ENCODE measurements at places on chromosomes 7 and 10.
A peak's percentile ranks its signal among the peaks of the same experiment; 100 is the strongest.

DNA sequence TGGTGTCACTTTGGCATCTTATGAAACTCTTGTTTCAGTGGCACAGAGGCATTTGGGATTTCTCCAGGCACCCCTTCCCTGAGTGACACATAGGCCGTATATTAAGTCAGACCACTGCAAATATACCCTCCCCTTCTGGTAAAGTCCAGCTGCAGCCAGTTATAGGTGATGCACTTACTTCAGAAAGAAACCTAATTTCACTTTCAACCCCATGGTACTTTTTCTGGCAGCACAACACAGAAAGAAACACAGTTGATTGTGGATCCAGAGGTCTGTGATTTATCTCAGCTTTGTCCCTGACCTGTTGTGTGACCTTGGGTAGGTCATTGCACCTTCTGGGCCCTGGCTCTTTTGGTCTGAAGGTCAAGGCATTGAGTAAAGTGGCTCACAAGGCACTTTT lies 173.2 kb downstream of the BUB3 start:
- no peak for DNase-seq

- no peak for DNase-seq
Measured at GRCh38 chr7:149355390-149356048, 93.5 kb downstream of the ZNF783 start.

- DNase-seq, result peak; percentile 23
Measured at GRCh38 chr7:8217200-8218068, 44.5 kb downstream of the ICA1 start.

- no peak for DNase-seq
Measured at GRCh38 chr7:98212532-98213041, 1.3 kb downstream of the BHLHA15 start.

GRCh38 chr10:79496896-79497295 lies 15.4 kb upstream of the EIF5AL1 start:
- DNase-seq, result no peak

GRCh38 chr10:93598157-93598556 lies 2.9 kb downstream of the RBP4 start:
- DNase-seq, result no peak

DNA sequence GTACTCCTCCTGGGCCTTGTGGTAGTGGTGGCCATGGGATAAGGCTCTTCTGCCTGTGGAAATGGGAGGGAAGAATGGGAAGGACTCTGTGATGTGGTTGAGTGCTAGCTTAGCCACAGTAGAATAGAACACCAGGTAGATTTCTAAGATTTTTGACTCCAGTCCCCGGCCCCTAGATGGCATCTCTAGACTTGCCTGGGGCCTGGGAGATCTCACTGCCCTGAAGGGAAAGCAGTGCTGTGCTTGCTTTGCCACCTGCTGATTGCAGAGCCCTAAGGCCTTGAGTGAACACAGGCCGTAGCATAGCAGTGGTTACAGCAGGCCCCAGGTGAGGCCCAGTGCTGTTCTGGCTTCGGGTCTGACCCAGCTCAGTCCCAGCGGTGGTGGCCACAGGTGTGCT lies 252.0 kb downstream of the TCF7L2 start:
- no peak for DNase-seq

DNA sequence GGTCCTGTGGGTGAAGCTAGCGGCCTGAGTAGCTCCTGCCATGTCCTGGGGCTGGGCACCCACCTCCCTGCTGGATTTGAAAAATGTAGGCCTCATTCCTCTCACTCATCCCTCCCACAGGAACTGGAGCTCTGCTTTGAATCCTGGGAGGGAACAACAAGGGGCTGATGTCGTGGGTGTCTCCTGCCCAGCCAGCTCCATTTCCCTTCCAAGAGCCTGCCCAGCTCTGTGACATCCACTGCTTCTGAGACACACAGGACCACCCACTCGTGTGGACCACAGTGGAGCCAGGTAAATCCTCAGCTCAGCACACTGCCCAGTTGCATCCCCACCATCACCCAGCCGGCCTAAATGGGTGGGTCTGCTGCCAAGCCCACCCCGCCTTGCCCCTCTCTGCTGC lies 579.2 kb downstream of the GRID1 start:
- no peak for DNase-seq

- DNase-seq, result no peak
Measured at GRCh38 chr10:120098232-120098930, 205.9 kb downstream of the SEC23IP start.

DNA sequence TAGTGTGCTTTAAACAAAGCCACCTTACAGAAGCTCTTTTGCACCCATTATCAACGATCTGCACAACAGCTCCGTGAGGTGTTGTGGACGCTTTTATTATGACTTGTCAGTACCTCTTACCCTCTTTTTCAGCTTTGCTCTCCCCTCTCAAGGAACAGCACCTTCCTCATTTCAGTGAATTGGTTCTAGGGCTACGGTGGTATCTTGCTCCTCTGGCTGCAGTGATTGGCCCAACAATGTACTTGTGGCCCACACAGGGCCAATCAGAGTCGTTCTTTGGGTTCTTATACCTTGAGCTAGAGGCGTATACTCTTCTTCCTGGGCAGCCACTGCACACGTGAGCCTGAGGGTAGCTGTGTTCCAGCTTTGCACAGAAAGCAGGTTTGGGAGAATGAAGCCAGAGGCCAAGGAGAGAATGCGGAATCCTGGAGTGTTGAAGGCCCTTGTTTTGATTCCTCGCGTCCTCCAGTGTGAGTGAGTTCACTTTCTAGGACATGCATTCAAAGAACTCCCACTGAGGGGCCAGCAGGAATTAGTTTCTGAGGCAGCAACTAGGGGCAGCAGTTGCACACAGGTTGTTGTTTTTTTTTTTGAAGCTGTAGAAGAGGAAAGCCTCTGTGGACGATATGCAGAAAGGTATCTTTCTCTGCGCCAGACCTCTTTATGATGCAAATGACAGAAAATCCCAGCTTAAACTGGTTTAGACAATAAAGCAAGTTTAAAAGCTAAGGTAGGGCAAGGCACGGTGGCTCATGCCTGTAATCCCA lies 49.8 kb upstream of the PDZD8 start:
- no peak for DNase-seq

DNA sequence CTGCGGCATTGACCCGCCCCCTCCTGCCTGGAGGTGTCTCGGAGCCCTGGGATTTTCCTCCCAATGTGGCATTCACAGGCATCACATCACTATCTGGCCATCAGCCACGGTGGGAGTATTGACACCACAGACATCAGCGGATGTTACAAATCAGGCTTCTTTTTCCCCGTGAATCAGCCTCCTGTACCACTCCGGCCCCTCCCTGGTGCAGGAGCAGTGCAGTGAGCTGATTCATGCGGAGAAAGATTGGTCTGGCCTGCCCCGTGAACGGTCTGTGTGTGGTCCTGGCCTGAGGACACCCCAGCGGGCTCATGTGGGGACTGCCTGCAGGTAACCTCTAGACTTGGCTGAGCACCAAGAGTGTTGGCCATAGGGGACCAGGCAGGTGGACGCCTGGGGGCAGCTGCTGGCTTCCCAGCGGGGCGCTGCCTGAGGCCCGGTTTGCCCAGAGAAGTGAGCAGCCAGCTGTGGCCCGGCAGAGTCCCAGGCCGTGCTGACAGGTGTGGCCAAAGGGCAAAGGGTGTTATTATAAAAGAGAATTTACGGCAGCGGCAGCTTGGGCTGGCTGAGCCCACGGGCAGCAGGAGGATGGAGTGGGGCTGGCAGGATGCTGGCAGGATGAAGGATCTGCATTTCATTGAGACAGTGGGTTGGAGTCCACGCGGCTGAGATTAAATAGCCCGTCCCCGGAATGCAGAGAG lies 32.1 kb upstream of the GNA12 start:
- no peak for DNase-seq

GRCh38 chr7:51312951-51313737 lies 3.5 kb downstream of the COBL start:
- no peak for DNase-seq

DNA sequence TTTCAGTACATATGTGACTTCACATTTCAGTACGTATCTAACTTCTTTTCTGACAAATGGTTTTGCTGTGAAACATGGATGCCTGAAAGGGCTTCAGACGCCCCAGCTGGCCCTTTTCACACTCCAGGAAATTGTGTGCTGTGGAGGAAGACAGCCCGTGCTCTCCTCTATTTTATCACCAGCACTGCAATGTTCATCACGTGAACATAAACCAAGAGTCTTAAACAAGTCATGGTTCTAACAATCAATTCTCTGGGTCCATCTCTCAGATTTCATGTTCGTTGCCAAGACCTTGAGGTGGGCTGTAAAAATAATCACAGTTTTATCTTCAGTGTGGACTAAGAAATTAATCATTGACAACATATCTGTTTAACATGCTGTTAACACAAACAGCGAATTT lies 141.2 kb downstream of the WDR37 start:
- DNase-seq, result no peak

DNA sequence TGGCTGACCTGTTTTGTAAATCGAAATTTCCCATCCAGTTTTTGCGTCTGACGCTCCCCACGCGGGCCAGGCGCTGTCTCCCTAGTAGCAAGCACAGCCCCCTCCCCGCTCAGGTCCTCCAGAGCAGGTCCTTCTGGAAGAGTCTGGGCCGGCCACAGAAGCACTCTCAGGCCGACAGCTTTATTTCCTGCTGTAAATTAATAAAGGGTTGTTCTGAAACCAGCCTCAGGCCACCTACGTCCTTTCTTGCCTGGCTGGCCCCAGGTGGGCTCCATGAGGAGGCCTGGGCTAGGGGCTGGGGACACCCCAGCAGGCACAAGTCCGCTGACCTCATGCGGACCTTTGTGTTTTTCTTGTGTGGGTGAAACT lies 35.2 kb downstream of the CAMK2B start:
- DNase-seq, result no peak

DNA sequence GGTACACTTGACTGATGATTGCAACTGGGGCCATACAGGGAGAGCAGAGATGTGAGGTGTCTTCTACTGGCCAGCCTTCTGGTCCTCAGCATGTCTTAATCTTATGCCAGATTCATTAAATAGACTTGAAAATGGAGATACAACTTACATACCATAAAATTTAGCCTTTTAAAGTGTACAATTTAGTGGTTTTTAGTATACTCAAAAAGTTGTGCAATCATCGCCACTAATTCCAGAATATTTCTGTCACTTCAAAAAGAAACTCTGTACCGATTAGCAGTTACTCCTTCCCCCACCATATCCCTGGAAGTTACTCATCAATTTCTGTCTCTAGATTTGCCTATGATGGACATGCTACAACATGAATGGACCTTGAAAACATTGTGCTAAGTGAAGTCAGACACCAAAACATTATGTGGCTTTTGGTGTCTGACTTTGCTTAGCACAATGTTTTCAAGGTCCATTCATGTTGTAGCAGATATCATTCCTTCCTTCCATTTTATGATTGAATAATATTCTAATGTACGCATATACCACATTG lies 53.0 kb downstream of the SH2D4B start:
- no peak for DNase-seq

DNA sequence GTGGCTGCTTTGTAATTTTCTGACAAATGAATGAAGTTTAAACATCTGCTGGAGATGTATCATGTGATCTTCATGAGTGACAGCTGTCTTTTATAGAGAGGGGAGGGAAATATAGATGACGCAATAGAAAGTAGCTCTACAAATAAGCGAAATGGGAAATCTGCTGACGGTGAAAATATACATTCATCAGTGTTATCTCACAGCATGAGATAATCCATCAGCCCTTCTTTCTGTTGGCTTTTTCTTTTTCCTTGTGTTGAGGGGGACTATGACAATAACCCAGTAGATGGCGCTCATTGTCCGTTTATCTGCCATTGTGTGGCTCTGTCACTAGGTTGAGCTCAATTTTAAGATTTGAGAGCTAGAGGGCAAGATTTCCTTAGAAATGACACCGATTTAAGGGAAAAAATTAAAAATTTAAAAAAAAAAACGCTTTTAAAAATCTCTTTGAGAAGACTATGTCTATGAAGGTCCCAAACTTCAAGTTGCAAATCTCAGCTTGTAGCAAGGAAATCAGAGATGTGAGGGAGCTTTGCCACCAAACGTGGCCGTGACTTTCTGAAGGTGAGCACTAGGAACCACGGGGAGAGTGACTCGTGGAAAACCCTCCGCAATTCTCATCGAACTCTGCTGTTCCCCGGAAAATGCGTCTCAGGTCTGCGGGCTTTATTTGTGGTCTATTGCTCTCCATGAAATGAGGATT lies 114.6 kb upstream of the SFMBT2 start:
- no peak for DNase-seq

GRCh38 chr7:133853706-133854276 lies 273.3 kb upstream of the LRGUK start:
- peak; percentile 52 for DNase-seq

- no peak for DNase-seq
Measured at GRCh38 chr7:72182036-72182435, 230.1 kb downstream of the CALN1 start.

DNA sequence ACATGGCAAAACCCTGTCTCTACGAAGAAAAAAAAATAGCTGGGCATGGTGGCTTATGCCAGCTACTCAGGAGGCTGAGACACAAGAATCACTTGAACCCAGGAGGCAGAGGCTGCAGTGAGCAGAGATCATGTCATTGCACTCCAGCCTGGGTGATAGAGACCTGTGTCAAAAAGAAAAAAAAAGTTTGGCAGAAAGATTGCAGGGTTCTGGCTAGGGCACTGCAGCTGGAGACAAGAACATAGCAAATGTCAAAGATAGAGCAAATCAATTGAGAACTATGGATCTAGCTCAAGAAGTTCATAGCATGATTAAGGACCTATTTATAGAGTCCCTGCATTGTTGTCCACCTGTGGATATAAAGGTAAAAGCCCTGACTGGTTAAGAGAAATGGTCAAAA lies 79.5 kb downstream of the CACNA2D1 start:
- no peak for DNase-seq

DNA sequence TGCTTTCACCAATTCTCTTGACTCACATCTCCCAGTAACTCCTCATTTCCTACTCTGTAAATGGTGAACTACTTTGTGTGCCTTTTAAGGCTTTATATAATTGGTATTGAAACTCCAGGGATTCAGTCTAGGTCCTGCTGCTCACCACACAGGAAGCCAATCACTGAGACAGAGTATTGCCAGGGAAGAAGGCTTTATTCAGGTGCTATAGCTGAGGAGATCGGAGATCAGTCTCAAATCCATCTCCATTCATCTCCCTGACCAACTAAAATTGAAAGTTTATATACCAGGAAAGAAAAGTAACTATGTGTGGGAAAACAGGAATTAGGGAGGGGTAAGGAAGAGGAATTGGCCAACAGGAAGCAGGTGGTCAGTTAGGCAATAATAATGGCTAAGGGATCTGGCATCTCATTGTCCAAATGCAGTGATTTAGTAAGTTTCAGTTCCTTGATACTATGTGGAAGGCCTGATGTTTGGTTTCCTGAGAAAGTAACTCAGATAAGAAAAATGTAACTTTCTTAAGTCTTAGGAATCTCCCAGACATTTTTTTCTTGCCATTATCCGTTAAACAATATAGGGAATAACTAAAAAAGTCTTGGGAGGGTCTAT lies 10.2 kb upstream of the SDHAF3 start:
- no peak for DNase-seq
